Astrocyte of the cerebellum (primary cell): ENCODE measurements at places on chromosomes 2 and 18.

DNA sequence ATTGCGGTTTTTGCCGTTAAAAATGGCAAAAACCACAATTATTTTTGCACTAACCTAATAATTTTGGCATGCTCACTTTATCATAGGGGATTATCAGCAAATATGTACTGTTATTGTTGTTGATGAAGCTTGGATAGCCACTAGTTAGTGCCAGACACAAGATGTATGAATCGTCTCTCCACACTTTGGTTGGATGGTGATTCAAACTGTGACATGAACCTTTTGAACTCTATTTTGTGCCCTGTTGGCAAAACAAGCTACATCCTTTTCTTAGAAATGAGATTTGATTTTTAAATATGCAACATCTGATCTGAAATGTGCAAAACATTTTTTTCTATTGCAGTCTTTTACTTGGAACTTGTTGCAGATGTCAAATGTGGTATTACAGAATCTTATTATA is 48.8 kb upstream of the DTNB start:
- no peak for DNase-seq

DNA sequence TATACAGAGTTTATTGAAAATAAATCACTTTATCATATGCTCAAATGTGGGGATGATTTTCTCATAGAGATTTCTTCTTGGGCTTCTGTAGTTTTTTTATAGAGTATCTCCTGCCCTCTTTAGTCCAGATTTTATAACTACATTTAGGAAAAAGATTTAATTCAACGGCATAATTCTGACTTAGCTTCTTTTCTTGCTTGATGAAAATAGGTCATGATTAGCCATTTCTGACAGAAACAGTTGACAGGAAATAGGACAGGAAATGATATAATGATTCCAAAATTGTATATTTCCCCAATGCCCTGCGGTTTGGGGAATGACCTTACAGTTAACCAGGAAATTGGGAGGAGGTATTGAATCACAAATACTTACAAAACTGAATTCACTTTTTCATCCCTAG is 1531.9 kb upstream of the ACVR2A start:
- DNase-seq, result no peak

DNA sequence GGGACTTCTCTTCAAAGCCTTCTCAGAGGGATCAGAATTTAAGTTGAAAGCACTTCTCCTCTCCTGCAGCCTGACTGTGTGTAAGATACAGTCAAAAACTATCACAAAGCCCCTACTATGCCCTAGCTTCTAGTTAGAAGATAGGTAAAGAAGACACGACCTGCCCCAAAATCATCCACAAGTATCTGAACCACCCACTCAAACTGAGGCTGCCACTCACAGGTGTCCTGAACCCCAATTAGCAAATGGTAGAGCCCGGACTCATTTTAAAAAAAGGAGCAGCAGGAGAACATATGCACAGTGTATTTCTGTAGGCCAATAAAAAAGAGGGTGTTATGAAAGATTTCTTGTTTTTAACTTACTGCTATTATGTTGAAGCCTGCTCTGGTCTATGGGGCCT is 74.4 kb downstream of the ANKRD44 start:
- no peak for DNase-seq

- no peak for DNase-seq
Observed at GRCh38 chr2:118255771-118256372, 167.6 kb downstream of the INSIG2 start.

DNA sequence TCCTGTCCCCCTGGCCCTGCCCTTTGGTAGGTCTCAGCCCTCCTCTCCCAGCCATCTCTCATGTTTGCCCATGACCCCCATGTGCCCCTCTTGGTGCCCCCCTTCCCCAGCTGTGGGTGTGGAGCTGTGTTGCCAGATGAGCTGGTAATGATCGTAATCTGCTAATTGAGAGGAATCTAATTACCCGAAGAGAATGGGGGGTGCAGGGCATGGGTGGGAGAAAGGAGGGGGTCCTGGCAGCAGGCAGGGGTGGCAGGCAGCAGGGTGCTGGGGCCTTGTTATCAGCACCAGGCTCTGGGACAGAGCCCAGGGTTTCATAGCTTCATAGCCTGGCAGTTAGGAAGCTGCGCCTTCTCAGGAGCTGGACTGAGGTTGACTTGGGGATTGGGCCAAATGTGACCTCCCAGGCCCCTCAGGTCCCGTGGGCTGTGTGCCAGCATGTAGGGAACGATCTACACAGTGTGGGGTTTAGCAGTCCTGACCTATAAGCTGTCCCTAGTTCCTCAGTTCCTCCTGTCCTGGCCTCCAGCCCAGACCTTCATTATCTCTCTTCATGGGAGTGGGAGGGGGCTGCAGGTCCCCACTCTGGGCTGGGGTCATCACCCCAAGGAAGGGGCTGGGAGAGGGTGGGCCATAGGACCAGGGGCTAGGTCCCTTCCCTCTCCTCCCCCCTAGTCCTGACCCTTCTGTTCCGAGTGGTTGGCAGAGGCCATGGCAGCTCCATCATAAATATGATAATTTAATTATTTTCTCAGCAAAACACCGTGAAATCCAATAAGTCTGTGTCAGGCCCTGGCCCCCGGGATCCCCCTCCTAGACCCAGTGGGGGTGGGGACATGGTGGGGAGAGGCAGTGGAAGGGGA is 6.5 kb upstream of the ASIC4 start:
- no peak for DNase-seq

GRCh38 chr2:238425505-238425978 is 1.2 kb upstream of the ASB1 start:
- DNase-seq, result no peak
